ENCODE measurements at places on chromosomes 1 and 21.

GRCh38 chr1:177206831-177207355, 36.1 kb downstream of the BRINP2 start:
- DNase-seq, result no peak

DNA sequence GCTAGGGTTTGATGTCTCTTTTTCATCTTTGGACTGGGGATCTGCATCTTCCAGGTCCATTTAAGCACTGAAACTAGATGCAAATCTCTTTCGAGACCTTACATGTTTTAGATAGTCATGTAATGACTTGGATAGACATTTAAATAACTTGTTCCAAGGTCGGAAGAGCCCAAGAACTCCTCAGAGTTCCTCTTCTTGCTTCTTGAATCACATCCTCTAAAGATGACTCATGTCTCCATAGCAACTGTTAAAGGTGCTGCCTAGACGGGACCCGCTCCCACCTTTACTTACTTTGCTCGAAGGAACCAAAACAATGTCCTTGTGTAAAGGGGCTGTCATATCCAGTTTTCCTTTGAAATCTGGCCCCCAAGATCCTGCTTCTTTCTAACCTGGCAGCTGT, 130.0 kb downstream of the EDEM3 start:
- no peak for DNase-seq

DNA sequence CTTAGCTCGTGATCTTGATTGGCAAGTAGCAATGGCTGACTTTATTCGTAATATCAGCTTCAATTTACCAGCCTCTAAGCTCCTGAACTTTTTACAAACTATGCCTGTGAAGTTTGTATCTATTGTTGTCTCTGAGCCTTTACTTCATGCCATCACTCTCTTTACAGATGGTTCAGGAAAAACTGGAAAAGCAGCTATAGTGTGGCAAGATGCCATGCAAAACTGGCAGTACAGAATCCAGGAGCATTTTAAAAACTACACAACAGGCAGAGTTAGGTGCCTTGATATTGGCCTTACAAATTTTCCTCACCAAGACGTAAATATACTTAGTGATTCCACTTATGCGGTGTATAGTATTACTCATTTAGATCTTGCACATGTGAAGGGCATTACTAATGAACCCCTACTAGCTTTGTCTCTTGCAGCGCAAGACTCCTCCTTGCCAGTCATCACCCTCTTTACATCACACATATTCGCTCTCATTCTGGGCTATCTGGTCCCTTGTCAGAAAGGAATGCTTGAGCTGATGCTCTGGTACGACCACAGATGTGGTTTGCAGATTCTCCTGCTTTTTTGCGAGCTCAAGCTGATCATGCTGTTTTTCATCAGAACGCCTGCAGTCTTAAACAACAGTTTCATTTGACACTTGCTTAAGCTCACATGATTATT, 36.3 kb downstream of the CLCA1 start:
- no peak for DNase-seq

DNA sequence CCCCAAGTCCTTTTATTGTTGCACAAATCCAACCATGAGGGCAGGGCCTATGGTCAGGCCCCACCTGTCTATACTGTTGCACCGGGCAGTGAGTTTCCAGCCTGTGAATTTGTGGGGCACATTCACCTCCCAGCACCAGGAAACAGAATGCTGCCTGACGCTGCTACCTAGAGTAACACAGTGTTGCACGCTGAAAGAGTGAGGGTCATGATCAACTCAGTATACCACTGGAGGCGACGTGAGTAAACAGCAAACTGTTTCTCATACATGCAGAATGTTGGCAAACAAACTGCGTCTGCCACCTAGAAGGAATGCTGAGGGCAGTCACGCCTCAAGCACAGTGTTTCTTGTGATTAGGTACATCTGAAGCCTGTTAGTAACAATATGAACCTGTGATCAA, 13.4 kb upstream of the LRRC47 start:
- DNase-seq, result no peak

GRCh38 chr21:39111931-39112550, 71.2 kb downstream of the PSMG1 start:
- no peak for DNase-seq

GRCh38 chr1:231392389-231393131, 29.5 kb downstream of the EGLN1 start:
- DNase-seq, result no peak

DNA sequence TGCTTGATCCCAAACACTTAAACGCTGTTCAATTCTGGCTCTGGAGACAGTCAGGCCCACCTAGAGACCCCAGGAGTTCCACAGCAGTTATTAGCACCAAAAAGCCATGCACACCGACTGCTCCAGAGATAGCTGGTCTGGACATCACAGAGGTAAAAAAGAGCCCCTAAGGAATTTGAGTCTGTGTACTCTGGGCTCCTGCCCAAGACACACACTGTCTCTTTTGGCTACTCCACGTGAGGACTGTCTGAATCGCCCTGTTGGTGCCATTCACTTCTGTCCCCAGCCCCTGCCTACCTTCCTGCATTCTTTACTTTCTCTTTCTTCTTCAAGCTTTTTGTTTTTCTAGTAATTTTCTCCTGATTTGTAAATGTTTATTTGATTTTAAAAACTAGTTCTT, 197.4 kb downstream of the ADGRL2 start:
- no peak for DNase-seq

- DNase-seq, result no peak
Measured at GRCh38 chr1:61352845-61353435, 270.6 kb downstream of the NFIA start.

GRCh38 chr1:22431965-22432364, 19.7 kb upstream of the ZBTB40 start:
- no peak for DNase-seq

DNA sequence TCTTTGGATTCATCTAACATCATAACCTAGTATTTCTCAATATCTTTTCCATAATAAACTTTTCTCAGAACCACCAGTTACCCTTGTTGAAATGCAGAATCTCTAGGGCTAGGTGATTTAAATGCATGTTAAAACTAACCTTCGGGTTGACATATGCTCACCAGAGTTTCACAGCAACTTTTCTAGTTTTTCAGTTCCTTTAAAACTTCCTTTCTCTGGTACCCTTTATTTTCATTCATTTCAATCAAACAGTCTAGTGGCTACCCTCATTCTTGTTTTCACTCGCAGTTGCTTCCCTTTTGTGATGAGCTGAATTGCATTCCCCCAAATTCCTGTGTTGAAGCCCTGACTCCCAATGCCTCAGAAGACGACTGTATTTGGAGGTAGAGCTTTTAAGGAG, 712.8 kb upstream of the CHRM3 start:
- DNase-seq, result no peak

DNA sequence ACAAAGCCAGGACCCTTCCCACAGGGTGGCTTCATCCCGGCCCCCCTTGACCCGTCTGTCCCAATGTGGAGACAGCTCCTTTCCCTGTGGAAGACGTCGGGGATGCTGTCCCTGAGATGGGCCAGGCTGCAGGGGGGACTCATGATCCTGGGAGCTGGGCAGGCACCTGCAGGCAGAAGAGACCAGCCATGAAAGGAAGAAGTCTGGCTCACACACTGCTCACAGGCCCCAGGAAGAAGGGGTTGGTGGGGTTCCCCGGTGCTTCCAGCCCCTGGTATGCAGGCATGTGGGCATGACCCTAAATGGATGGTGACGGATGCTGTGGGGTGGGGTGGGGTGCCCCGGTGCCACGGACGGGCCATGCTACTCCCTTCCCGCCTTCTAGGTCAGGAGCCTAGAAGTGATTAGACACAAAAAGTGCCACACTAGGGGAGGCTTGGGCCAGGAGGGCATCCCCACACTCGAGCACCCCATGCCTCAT, 8.3 kb downstream of the ACTRT2 start:
- no peak for DNase-seq

GRCh38 chr1:178970184-178970583, 55.5 kb upstream of the FAM20B start:
- no peak for DNase-seq

GRCh38 chr1:238409191-238409850, 518.6 kb upstream of the ZP4 start:
- DNase-seq, result no peak

DNA sequence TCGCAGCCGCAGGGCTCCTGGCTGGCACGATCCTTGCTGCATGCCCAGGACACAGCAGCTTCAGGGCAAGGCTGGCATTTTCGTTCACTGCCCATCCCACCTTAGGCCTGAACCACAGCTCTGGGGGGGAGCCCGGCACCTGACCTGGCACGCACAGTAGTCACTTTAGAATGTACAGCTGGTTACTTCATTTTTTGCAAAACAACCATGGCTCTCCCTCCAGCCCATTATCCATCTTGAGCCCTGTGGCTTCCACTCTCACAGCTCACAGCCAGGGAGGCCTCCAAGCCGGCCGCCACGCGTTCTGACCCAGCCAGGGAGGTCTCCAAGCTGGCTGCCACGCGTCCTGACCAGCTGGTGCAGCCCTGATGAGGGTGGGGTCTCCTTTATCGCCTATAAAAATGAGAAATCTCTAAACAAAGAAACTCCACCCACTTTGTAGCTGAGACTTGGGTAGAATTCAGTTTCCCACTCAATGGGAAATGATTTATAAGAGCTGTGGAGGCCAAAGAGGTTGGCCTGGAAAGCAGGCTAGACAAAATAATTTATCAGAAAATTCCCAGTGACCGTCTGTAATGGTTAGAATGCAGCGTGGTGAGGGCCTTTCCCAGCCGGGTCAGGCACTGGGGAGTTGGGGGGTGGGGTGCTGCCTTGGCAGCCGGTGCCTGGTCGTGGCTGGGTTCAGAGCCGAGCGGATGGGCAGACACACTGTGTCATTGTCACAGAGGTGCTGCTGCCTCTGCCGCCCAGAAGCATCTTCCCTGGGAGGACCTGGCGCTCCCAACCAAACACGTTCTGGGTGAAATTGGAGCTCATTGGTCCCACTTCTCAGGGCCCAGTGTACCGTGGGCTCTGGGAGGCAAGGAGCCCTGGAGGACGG, 54.6 kb upstream of the ACTRT2 start:
- DNase-seq, result peak; percentile 88

GRCh38 chr1:165463978-165464377, 19.1 kb upstream of the RXRG start:
- no peak for DNase-seq

DNA sequence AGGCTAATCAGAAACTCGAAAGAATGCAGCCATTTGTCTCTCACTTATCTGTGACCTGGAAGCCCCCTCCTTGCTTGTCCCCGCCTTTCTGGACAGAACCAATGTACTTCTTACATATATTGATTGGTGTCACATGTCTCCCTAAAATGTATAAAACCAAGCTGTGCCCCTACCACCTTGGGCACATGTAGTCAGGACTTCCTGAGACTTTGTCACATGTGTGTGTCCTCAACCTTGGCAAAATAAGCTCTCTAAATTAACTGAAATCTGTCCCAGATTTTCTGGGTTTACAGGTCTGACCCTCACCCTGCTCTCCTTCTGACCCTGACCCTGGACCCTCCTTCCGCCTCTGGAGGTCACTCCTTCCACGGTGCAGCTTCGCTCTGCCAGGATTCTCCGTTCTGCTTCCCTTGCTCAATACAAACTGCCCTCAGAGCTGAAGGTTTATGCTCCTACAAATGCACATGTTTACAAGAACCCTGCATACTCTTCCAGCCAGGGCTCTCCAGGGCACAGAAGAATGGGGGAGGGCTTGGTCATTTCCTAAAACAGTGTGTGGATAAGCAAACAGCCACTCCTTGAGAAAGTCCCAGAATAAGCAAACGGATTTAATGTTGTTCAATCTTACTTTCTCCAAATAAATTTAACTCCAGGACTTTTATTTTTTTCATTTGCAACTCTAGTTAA, 160.5 kb downstream of the ACTL8 start:
- DNase-seq, result no peak

- no peak for DNase-seq
Measured at GRCh38 chr1:244854166-244854565, 10.2 kb downstream of the HNRNPU start.

- DNase-seq, result no peak
Measured at GRCh38 chr1:15201849-15202551, 45.0 kb upstream of the FHAD1 start.

DNA sequence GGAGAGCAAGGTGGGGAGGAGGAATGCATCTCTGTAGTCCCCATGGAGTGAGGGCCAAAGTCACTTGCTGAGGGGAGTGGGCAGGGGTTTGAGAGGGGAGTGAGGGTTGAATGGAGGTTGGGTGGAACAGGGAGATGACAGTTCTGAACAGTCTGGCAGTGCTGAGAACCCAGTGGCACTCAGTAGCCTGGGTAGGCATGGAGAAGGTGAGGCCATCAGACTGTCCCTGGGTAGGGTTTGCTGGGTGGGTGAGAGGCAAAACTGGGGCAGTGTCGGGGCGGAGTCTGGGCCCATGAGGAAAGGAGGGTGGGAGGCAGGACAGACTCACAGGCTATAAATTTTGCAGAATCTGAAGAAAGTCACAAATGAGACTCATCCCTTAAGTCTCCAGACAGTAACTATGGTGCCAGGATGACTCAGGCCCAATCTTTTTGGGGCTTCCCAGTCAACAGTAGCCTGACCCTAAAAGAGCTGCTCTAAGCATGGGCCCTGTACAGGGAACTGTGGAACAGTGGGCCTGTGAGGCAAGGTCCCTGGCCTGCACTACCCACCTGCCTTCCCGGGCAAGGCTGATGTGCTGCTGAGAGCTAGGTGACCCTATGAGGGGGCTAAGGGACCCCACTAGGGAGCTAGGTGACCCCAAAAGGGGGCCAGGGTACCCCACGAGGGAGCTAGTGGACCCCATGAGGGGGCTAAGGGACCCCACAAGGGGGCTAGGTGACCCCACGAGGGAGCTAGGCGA, 51.0 kb upstream of the DMRTB1 start:
- DNase-seq, result no peak

- no peak for DNase-seq
Measured at GRCh38 chr1:223815865-223816264, 29.9 kb downstream of the TP53BP2 start.

GRCh38 chr1:53448241-53448841, 10.9 kb upstream of the DMRTB1 start:
- DNase-seq, result no peak

- peak; percentile 100 for DNase-seq
Measured at GRCh38 chr1:205928317-205928716, 14.9 kb downstream of the SLC26A9 start.

DNA sequence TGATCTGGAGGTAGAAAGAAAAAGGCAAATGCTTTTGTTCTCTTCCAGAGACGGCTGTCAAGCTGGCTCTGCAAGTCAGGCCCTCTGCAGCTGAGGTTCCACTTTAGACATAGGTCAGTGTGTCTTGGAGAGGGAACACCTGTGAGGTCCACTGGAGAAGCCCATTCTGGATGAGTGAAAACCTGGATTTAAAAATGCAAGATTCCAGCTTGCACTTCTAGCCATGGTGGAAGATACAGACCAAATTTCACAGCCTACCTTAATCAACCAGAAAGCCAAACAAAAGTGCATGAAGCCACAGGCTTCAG, 35.0 kb downstream of the AGPAT3 start:
- no peak for DNase-seq
